ENCODE measurements at places on chromosomes 12 and 14.
A peak's percentile ranks its signal among the peaks of the same experiment; 100 is the strongest.

GRCh38 chr14:69637503-69638031 is 26.2 kb downstream of the SUSD6 start:
- DNase-seq = no peak

DNA sequence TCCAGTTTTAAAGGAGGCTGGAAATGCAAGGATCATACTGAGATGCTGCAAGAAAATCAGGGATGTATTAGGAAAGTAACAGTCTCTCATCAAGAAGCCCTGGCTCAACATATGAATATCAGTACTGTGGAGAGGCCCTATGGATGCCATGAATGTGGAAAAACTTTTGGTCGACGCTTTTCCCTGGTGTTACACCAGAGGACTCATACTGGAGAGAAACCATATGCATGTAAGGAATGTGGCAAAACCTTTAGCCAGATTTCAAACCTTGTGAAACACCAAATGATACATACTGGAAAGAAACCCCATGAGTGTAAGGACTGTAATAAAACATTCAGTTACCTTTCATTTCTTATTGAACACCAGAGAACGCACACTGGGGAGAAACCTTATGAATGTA is 24.5 kb downstream of the ZNF891 start:
- no peak for DNase-seq

- no peak for DNase-seq
Observed at GRCh38 chr12:127275416-127275815, 991.6 kb upstream of the TMEM132C start.

DNA sequence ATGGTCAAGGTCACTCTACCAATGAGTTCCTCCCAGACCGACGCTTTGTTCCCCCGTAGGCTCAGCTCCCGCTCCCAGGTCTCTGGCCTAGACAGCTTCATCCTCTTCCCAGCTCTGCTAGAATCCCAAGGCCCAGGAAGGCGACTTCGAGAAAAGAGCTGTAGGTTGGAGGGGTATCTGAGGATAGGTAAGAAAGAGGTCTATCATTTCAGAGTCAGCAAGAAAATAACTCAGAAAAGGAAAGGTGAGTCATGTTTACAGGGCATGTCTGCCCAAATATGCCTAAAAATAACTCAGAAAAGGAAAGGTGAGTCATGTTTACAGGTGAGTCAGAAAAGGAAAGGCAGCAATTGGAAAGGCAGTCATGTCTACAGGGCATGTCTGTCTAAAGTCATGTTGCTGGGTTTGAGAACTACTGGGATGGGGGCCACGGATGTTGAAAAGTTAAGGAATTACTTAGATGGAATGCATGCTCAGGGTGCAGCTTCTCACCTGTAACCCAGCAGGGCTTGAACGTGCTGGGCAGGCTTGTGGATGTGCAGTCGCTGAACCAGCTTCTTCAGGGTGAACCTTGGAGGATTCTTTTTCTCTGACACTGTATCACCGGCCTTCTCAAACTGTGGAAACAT is 12.2 kb downstream of the TEP1 start:
- DNase-seq = peak; percentile 79

GRCh38 chr14:60252630-60253029 is 3.6 kb downstream of the PPM1A start:
- DNase-seq = no peak

DNA sequence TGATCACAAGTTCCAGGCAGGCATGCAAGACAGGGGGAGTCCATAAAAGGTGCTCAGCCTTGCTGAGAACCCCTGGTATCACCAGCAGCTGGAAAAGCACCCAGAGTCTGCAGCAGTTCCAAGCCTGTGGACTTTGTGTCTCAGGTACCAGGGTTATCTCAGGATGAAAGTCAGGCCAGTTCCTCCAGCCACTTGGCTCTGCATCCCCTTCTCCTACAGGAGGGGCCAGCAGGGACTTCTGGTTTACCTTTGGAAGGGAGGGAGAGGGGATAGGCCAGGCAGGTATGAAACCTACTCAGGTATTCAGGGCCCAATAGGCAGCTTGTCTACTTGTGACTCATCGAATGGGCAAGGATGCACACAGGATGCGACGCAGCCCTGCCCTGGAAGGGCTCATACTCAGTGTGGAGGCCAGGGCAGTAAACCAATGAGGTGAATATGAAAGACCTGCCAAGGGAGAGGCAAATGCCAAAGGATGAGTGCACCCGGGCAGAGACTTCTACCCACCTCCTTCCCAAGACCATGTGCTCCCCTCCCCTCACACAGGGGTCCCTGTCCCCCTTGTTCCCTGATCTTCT is 148.2 kb downstream of the SLC38A6 start:
- DNase-seq = no peak

- no peak for DNase-seq
Observed at GRCh38 chr12:114799574-114800487, 115.9 kb upstream of the TBX3 start.

DNA sequence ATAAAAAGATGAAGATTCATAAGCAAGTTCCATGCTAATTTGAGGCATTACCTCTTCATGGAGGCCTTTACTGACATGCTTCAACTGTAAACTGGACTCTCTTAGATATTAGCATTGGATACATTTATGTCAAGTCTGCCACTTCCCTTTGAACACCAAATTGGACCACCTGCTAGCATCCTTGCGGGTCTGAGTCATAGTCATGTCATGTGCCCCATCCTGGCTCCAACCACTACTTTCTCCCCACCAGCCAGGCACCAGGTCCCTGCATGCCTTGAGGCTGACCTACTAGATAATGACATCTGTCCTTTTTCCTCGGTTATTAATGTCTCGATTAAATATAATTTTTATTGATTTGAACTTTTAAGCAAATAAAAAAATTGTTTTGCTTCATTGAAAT is 32.9 kb upstream of the EEA1 start:
- no peak for DNase-seq

GRCh38 chr12:79597910-79598309 is 92.9 kb downstream of the PAWR start:
- no peak for DNase-seq

DNA sequence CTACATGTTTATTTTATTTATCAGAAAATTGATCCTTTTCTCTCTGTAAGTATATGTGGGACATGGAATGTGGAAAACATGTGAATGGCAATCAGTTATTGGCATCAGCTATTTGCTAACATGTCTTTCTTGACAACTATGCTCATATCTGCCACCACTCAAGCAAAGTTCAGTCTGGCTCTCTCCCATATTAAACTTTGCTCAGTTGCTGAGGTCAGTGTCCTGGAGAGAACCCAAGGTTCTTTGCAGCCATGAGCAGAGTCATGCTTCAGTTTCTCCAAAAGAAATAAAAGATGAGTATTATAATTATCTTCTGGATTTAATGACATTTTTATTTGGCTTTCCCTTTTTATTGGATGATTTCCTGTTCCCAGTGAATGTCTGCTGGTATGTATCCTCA is 42.6 kb downstream of the A2M start:
- DNase-seq = no peak

- DNase-seq = no peak
Observed at GRCh38 chr14:62847168-62847567, 198.1 kb downstream of the KCNH5 start.

GRCh38 chr12:75876832-75877762 is 154.5 kb downstream of the PHLDA1 start:
- DNase-seq = no peak

DNA sequence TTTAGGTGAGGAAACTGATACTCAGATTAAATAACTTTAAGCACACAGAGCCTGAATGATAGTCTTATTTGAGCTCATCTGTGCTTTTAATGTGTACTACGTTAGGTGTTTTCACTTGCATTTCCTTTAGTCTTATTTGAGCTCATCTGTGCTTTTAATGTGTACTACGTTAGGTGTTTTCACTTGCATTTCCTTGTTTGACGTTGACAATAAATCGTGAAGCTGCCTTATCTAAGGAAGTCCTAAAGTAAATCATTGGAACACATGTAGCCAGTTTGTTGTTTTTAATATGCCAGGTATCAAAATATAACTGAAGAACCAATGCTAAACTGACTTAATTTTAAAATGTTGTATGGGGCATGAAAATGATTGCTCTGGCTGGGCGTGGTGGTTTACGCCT is 2.0 kb downstream of the RAP1B start:
- no peak for DNase-seq

- no peak for DNase-seq
Observed at GRCh38 chr12:115325858-115326257, 641.9 kb upstream of the TBX3 start.

DNA sequence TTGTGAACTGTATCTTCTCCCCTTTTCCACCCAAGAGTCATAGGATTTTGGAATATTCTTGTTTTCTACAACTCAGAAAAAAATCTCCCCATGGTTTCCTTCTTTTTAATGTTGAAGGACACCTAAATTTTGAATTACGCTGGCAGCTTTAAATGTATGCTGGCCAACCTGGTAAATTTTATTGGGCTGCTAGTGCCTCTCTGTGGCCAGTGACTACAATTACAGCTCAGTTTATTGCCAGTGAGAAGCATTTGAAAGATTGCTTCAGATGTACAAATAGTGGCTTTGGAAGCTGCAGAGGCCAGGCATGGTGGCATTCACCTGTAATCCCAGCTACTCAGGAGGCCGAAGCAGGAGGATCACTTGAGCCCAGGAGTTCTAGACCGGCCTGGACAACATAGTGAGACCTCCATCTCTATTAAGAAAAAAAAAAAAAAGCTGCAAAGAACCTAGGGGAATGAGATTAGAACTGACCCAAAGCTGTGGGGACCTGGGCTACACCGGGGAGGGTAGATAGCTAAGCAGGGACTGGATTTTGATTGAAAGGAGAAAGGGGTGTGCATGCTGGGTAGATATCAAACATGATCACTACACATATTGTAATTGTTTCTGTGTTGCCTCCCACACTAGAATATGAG is 7.6 kb upstream of the RAB21 start:
- DNase-seq = peak; percentile 47

GRCh38 chr14:100680439-100681051 is 46.1 kb upstream of the DLK1 start:
- DNase-seq = no peak

DNA sequence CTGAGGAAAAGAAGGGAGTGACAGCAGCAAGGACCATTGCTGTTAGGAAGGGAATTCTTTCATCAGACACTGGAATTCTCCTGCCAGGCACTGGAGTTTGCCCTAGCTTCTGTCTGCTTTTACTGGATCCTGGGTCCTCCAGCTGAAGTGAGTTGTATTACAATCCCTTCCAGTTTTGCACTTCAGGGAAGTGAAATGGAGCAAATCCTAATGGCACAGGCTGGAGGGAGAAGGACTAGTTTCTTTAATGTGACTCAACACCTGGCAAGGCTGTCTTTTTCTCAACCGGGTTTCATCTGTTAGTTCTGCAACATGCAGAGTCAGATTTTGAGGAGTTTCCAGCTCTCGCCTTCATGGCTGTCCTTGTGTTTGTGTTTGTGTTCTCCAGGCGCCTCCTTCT is 45.8 kb downstream of the ETV6 start:
- DNase-seq = no peak

DNA sequence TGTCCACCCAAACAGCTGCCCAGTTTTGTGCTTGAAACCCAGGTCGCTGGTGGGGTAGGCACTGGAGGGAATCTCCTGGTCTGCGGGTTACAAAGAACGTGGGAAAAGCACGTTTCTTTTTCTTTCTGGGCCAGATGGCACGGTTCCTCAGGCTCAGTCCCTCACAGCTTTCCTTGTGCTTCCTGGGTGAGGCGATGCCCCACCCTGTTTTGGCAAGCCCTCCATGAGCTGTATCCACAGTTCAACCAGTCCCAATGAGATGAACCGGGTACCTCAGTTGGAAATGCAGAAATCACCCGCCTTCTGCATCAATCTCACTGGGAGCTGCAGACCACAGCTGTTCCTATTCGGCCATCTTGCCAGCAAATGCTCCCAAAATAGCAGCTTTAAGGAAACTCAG is 51.4 kb upstream of the TMTC2 start:
- no peak for DNase-seq

- DNase-seq = no peak
Observed at GRCh38 chr12:66242311-66242710, 53.3 kb downstream of the IRAK3 start.

- DNase-seq = no peak
Observed at GRCh38 chr12:131860472-131861260, 32.5 kb downstream of the MMP17 start.

- no peak for DNase-seq
Observed at GRCh38 chr14:103102689-103103260, 8.2 kb downstream of the EXOC3L4 start.

- no peak for DNase-seq
Observed at GRCh38 chr14:104249089-104249488, 110.7 kb downstream of the KIF26A start.

GRCh38 chr14:101121508-101122139 is 218.1 kb upstream of the RTL1 start:
- no peak for DNase-seq

DNA sequence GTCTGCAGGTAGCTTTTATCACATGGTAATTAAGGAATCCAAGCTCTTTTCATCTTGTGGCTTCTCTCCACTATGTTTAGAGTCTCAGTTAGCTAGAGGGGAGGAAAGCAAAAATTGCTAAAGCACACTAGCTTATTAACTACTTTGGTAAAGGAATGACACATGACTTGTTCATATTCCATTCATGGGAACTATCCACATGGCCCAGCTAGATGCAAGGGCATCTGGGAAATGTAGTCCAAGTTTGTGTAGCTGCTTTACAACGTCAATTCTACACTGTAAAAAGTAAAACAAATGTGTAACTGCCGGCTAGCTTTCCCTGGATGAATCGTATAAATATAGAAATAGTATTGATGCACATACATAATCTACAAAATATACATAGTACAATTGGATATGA is 244.5 kb upstream of the LRFN5 start:
- no peak for DNase-seq

DNA sequence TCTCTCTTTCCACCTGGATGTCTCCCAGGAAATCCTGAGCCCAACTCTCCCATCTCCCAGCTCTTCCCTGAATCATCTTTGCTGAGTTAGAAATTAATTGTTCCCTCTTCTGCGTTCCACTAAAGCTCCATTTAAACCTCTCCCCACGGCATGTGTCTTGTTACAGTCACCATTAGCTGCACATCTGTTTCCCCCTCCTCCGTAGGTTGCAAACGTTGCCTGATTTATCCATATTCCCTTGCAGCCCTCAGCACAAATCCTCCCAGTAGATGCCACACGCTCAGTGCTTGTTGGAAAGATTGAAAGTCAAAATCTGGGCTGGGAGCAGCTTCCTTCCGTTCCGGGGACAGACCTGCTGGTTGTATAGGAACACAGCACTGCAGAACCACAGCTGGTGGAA is 90.4 kb downstream of the SLC24A4 start:
- no peak for DNase-seq

DNA sequence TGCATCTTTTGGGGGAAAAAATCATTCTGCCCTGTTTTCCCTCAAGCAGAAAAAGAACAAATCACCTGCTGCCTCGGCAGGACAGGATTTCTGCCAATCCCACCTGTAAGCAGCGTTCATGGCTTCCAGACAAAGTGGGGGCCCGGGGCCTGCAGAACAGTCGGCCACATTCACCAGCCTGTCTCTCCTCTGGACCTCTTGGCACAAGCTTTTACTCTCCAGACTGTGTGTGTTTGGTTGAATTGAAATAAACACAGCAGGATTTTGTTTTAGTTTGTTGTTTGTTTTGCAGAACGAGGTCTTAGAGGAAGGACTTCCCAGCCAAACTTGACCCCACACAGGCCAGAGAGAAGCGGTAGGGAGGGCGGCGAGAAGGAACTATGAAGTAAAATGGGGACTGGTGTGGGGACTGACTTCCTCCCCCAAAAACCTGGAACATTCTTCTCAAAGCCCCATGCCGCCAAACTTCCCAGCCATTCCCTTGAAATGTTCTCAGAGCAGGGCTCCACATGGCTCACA is 41.7 kb upstream of the FOS start:
- DNase-seq = no peak
